ENCODE measurements at places on chromosomes 3 and 15.

GRCh38 chr3:148974726-148975125 lies 16.6 kb upstream of the GYG1 start:
- no peak for DNase-seq

DNA sequence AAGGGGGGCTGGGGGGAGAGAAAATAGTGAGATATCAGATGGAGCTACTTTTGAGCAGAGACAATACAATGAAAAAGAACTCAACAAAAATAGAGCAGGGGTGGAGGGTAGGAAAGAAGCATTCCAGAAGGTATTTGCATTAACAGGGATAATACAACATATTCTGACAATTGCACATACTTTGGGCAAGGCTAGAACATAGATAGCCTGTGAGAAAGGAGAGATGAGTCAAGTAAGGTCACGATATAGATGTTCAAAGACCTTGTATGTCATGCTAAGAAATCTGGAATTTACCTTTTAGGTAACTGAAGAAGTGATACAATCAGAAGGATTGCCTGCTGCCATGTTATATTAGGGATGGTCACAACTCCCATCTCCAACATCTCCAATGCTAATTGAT lies 155.2 kb downstream of the GSK3B start:
- DNase-seq: no peak

DNA sequence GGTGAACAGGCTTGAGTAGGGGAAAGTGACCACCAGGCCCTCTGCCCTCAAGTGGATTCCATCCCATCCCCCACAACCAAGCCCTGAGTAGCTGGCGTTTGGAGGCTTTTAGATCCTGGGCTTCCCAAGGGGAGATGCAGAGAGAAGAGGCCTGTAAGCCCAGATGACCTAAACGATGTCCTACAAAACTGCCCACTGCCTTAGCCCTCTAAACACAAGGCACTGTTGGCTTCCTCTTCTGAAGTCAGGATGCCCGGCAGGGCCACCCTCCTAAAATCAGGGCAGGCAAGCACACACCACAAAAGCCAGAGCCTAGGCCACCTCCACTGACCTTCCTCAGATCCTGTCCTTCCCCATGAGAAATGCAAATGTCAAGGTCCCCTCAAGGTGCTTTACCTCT lies 68.6 kb downstream of the ADCY5 start:
- DNase-seq: no peak

DNA sequence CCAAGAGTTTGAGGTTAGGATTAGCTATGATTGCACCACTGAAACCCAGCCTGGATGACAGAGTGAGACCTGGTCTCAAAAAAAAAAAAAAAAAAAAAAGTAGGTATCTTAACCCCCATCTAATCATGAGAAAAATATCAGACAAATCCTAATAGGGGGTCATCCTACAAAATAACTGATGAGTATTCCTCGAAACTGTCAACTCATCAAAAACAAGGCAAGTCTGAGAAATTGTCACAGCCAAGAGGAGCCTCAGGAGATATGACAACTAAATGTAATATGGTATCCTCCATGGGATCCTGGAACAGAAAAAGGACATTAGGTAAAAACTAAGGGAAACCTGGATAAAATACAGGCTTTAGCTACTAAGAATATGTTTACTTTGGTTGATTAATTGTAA lies 70.6 kb downstream of the LRRC49 start:
- no peak for DNase-seq

- DNase-seq: no peak
Observed at GRCh38 chr3:164452707-164453106, 625.6 kb downstream of the SI start.

DNA sequence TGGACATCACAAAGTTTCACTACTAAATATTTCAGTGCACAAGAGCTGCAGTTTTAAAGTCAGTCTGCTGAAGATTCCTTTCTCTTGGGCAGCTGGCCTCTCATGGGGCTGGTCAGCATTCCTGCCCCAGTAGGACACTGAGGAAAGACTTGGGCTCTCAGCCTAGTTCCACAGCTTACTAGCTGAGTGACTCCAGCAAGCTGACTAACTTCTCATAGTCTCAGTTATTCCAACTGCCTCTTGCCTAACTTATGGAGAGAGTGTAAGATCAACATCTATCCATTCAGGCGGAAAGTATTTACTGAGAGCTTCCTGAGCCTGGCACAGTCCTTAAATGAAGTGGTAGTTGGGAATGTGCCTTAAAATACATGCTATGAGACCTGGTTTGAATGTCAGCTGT lies 27.0 kb downstream of the TM4SF4 start:
- no peak for DNase-seq

DNA sequence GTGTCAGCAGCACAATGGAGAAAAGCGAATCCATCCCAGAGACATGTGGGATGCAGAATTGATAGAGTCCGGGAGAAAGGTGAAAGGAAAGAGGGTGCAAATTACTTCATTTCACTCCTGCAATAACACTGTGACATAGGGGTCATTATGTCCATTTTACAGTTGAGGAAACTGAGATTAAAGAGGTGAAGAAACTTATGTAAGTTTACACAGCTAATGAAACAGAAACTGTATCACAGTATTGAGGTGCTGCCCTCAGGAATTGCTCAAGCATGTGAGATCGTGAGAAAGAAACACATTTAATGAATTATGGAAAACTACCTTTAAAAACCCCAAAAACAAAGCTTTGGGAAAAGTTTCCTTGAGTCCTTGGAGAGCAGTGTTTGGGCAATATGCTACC lies 103.6 kb upstream of the PFN2 start:
- DNase-seq: no peak

- DNase-seq: no peak
Observed at GRCh38 chr15:37518436-37518835, 416.0 kb upstream of the TMCO5A start.

- DNase-seq: no peak
Observed at GRCh38 chr3:139585820-139586219, 46.3 kb upstream of the RBP1 start.

All from SK-N-DZ (cell line).